NCI-H1092 treated with DMSO at 0.1 percent for 48 hours (cell line): ENCODE measurements at places on chromosomes 4 and X.

GRCh38 chr4:81142744-81143143 is 72.3 kb downstream of the PRKG2 start:
- no peak for DNase-seq

DNA sequence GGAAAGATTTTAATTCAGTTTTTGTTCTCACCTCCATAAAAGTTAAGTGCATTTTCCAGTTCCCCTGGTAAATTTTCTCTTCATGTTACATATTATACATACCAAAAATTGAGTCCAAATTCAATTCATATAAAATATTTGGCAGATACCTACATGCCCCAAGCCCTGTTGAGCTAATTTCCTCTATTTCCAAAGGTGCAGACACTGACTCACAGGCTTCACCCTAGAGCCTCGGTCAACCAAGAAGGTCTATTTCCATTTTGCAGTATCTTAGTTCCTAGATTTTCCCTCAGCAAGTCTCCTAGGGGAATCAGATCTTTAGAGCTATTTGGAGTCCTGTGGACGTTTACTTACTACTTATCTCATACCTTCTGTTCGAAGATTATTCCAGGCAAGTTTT is 174.4 kb downstream of the TSPAN5 start:
- DNase-seq: no peak

GRCh38 chr4:168453146-168453545 is 27.1 kb downstream of the DDX60L start:
- peak; percentile 11 for DNase-seq

DNA sequence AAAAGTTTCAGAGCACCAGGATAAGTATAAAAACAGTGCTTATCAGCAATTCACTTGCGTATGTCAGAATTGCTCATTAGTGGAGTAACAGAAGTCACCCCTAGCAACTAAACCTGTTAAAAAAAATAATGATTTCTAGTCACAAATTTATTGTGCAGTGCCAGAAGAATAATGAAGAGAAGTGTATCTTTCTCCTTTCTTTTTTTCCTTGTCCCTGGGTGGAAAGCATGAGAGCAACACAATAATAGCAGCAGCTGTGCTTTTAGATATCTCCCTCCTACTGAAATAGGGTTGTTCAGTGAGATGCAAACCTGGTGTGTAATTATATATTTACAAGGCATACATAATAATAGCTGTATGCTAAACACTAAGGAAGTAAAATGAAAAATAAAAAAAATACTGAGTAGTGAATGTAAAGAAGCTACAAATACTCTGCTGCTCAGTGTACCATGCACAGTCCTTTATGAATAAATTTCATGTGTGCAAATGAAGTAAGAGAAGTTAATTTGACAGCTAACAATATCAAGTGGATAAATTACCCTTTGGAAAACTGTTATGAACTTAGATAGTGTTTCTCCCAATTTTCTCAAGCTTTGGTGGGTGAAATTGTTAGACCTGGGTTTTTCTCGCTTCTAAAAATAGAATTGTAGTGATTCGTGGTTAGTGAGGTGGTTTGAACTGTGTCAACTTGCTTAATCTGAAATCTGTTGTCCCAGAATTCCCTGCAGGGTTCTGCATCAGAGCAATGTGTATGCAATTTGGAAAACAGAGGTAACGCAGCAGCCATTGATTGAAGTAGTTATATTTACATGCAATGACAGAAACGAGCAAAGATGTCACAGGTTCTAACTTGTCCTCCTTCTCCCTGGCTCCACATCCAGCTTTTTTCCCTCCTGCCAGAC is 125.7 kb upstream of the NDST3 start:
- no peak for DNase-seq

GRCh38 chr4:20463176-20463430 is 211.4 kb downstream of the SLIT2 start:
- no peak for DNase-seq

DNA sequence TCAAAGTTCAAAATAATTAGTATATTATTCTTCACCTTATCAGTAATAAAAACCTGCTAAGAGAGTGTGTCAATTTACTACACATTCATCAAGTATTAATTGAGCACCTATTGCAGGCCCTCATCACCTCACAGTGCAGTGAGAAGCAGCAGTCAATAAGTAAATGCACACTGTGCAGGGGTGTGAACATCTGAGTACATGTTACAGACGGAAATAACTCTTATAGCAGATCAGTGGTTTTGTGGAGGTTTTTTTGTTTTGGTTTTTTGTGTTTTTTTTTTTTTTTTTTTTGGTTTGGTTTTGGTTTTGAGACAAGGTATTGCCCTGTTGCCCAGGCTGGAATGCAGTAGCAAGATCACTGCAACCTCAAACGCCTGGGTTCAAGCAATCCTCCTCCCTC is 20.3 kb downstream of the KLF3 start:
- no peak for DNase-seq

GRCh38 chrX:69501429-69501828 is 2.7 kb upstream of the NALF2 start:
- no peak for DNase-seq

DNA sequence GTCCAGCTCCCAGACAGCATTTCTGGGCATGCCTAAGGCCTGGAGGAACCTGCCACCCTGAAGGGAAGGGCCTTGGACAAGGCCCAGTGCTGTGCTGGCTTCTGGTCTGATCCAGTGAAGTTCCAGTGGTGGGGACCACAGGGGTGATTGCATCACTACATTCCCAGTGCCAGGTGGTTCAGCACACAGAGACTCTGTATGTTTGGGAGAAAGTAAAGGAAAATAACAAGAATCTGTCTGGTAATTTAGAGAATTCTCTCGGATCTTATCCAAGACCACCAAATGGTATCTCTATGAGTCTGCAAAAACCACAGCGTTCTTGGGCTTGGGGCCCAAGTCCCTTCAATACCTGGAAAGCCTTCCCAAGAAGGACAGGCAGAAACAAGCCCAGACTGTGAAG is 131.8 kb upstream of the MAD2L1 start:
- no peak for DNase-seq
